Activated naive CD8-positive, alpha-beta T cell treated with anti-CD3 and anti-CD28 coated beads for 36 hours (primary cell): ENCODE measurements at places on chromosomes 12 and 14. TPM values are rescaled to one million over a fixed set of nuclear protein-coding genes. Genes with fewer than 3 reads are reported as not detected.

- no peak for DNase-seq
Measured at GRCh38 chr14:68777644-68778043, 15.2 kb downstream of the ZFP36L1 start.

GRCh38 chr12:94678849-94679248 is 28.5 kb upstream of the TMCC3 start:
- no peak for DNase-seq

- DNase-seq, result no peak
Measured at GRCh38 chr12:51192284-51192671, 19.3 kb upstream of the TFCP2 start.

- DNase-seq, result no peak
Measured at GRCh38 chr12:86138770-86139169, 117.4 kb downstream of the MGAT4C start.

DNA sequence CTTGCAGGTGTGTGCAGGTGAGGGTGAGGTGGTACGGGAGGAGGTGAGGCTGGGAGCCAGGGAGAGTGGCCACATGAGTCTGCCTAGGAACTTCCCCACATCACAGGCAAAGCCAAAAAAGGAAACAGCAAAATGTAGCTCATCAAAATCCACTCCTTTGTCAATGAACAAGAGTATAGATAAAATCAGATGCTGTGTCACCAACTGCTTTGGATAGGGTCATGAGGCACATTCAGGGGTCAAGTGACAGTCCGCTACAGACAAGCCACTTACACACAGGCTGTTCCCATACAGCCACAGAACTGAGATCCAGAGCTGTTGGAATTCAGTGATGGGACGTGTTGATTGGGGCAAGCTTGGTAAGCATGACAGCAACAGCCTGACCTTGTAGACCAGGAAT is 100.3 kb upstream of the NOS1 start:
- DNase-seq, result no peak

The NRL gene
- total RNA-seq, result 1.8 TPM
